ENCODE measurements at places on chromosomes 16 and 17.

DNA sequence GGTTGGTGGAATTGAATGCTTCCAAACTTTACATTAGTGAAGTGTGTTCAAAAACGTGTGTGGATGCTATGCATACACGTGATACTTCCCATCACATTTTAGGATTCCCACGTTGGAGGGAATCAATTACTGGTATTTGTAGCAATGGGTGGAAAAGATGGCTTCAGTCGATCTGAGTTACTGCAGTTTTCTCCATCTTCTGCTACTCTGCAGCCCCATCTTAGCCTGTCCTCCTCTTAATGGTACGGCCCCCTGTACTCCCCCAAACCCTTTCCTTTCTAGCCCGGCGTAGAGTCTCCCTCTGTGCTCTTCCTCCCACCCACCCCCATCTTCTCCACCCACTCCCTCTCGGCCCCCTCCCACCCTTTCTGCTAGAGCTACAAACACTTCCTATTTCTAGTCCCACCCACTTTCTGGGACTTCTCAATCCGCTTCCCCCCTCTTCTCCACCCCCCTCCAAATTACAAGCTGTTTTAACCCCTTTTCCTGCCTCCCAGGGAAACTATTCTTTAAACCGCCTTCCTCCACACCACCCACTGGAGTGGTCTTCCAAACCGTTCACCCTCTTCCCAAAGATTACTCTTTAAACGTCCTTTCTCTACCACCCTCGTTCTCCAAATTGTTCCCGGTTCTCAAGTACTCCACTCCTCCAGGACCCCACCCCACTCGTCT lies 1.1 kb downstream of the CHTF8 start:
- peak; percentile 34 for DNase-seq

DNA sequence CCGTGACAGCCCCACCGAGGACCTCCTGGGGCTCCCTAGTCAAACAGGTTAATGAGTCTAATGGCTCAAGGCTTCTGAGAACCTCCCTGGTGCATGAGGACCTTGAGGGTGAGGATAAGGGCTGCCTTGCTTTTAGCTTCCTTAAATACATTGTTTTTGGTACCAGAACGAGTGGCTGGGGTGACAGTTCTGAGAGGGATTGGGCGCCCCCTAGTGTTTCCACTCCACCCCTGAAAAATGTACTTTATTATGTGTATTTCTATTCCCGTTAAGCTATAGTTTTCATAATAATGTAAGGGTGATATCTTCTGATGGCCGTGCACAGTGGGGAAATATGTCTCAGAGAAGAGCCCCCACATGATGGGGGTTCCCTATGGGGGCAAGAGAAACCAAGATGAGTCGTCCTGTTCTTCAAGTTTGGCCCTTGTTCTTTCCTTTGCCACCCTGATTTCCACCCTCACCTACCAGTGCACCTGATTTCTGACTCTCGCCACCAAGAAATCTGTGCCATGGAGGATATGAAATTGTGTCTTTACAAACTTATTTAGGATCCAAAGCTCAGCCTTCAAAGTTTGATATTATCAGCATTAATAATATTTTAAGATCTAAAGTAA lies 14.5 kb upstream of the VWA3A start:
- DNase-seq, result peak; percentile 71

DNA sequence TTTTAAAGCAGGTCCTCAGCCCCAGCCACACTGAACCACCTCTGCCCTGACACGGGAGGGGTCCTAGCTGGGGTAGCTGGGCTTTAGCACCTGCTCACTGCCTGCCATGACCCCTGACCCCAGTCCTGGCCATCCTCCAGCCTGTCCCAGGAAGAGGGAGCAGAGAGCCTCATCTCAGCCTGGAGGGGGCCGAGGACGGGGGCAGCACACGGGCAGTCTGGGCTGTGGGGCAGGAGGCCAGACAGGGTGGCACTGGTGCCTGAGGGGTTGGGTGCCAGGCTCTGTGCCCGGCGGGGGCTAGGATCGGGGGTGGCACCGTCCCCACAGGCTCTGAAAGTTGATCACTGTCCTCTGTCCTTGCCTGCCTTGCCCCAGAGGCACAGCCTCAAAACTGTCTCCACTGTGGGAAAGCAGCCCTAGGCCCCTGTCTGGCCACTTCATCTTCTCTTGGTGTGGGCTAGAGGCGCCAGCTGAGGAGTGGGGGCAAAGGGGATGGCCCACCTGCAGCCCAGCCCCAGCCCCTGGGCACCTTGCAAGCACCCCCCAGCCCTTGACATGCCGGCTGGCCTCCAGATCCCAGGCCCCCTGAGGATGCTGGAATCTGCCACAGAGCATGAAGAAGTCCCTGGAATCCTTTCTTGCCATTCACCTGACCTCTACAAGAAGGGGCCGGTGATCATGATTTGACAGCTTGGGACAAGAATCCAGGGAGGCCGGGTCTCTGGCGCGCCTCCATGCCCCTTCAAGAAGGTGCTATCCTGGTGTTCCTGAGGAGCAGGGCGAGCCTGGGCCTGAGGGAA lies 15.7 kb downstream of the ENDOV start:
- DNase-seq, result no peak

GRCh38 chr16:30609002-30609925 lies 925 bp downstream of the ZNF689 start:
- DNase-seq, result peak; percentile 33

DNA sequence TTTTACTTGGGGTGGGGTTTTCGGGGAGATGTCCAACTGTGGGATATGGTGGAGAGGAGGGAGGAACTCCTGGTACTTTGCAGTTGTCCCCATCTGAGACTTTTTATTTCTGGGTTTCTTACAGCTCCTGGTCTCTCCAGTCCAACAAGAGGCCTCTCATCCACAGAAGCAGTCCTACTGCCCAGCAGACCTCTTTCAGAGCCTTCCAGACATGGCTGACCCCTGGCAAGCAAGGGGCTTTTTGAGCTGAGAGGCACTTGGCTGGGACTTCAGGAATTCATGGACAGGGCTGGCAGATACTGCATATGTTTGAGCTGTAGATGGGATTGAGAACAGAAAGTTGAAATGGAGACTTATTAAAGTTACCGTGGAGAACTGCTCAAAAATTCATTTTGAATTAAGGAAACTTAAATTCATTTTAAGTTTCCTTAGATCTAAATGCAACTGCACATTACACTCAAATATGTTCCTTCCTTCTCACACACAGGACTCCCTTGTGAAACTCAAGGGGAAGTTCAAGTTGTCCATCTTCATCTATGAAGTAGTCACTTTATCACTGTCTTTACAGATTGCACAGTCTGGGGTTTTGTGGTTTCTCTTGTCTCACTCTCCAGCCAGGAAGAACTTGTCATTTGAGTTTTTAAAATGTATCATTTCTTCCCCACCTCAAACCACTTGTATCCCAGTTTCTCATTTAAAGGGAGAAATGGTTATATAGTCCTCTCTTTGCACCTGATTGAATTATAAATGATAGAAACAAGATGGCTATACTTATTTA lies 1.1 kb downstream of the LASP1NB start:
- peak; percentile 16 for DNase-seq

GRCh38 chr16:17384471-17384870 lies 86.3 kb downstream of the XYLT1 start:
- no peak for DNase-seq

GRCh38 chr17:65750631-65751115 lies 189.2 kb upstream of the AXIN2 start:
- DNase-seq, result peak; percentile 57

- DNase-seq, result no peak
Observed at GRCh38 chr17:42187833-42188232, 2.6 kb upstream of the HCRT start.

- no peak for DNase-seq
Observed at GRCh38 chr16:78993346-78993745, 607.2 kb downstream of the MAF start.

- peak; percentile 61 for DNase-seq
Observed at GRCh38 chr16:14300705-14301168, 229.6 kb downstream of the MRTFB start.

GRCh38 chr17:80870401-80870800 lies 121.2 kb upstream of the CHMP6 start:
- no peak for DNase-seq

GRCh38 chr17:48241131-48241591 lies 133.6 kb downstream of the SNX11 start:
- DNase-seq, result peak; percentile 41

DNA sequence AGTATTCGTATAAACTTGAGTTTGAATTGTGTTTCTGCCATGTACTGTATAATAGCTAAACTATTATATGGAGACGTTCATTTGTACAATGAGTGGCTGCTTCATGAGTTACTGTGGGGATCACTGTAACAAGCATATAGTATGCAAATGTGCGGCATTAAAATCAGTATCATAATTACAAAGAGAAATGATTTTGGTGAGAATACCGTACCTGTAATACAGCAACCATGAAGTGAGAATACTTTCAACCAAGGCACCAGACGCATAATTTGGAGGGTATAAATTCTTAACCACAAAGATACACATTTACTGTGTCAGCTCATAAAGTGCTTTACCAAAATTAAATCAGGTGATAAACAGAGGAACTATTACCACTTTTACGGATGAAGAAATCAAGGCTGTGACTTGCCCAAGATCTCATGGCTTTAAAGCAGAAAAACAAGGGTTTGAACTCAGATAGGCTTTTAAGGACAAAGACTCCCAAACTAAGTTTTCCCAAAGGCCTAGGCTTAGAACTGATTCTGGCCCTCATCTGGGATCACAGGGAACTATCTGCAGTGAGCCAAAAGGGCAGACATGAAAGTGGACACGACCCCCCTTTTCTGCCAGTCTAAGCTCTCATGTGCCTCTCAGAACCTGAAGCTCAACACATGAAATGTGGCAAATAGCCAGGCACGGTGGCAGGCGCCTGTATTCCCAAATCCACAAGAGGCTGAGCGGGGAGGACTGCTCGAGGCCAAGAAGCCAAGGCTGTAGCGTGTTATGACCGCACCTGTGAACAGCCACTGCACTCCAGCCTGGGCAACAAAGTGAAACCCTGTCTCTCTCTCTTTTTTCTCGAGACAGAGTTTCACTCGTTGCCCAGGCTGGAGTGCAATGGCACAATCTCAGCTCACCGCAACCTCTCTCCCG lies 6.4 kb downstream of the RPS15A start:
- DNase-seq, result no peak

GRCh38 chr17:19237389-19238166 lies 412 bp downstream of the EPN2 start:
- DNase-seq, result no peak

DNA sequence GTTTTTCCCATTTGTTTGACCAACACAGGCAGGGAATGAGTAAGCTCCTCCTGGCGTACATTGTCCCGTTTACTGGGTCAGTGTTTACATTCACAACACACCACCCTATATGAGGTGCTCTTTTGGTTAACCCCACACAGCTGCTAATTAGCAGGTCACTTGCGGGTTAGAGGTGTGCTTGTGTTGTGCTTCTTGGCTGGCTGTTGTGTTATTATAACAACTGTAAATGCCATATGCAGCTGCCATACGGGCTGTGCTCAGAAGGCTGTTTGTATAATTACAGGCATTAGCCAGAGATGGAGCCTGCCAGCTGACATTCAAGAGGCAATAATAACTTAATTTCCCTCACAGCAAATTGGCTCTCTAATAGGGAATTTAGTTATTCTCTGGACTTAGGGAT lies 205.1 kb upstream of the ELAC2 start:
- no peak for DNase-seq

DNA sequence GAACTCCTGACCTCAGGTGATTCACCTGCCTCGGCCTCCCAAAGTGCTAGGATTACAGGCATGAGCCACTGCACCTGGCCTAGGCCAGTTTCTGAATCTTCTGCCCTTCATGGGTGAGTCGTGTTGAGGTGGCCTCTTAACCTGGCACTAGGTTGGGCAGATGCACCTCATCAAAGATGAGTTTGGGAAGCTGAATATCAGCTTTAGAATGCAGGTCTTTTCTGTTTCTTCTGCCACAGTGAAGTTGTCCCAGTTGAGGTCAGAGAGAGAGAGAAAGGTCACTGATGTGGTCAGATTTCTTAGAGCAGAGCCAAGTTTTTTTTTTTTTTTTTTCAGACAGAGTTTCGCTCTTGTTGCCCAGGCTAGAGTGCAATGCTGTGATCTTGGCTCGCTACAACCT lies 111.3 kb upstream of the WSCD1 start:
- DNase-seq, result no peak

Measured in CD4-positive, alpha-beta T cell treated with Interleukin-4 for 1 hour (primary cell).